Naive B cell (primary cell): ENCODE measurements at places on chromosomes 1 and 21.

GRCh38 chr21:31257265-31257664 lies 86.8 kb downstream of the TIAM1 start:
- no peak overlapping the region for H3K4me3 ChIP-seq
- no peaks in the 10 kb centered on the region for H3K4me1 ChIP-seq
- H3K27me3 ChIP-seq = no peaks in the 10 kb centered on the region
- no peaks in the 10 kb centered on the region for H3K36me3 ChIP-seq
- H3K27ac ChIP-seq = no peak overlapping the region
- DNase-seq = no peak

DNA sequence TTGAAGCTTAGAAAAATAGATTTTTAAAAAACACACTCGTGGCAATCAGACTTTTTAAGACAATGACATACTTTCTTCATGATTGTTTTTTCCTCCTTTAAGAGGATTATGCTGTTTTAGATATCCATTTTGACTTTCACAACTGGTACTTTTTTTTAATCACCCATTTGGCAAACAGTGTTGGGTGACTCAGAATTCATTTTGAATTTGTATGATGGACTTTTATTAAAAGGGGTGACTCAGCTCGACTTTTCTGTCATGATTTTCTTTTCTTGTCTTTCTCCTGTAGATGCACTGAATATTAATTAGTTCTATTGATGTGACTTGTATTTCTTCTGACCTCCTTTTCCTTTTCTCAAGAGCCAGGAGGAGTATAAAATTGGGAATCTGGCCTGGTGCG lies 44.7 kb downstream of the FMN2 start:
- DNase-seq = no peak
- H3K27ac ChIP-seq = no peak overlapping the region
- H3K4me1 ChIP-seq = no peaks in the 10 kb centered on the region
- no peaks in the 10 kb centered on the region for H3K36me3 ChIP-seq
- H3K27me3 ChIP-seq = no peaks in the 10 kb centered on the region

- H3K4me3 ChIP-seq = no peak overlapping the region
- H3K4me1 ChIP-seq = no peaks in the 10 kb centered on the region
- H3K36me3 ChIP-seq = peaks cover 7% of the 10 kb centered on the region
- H3K27me3 ChIP-seq = peaks cover 62% of the 10 kb centered on the region
Observed at GRCh38 chr1:228032041-228032440, 25.2 kb downstream of the WNT3A start.

- no peak for DNase-seq
- H3K36me3 ChIP-seq = no peaks in the 10 kb centered on the region
- peaks cover 79% of the 10 kb centered on the region for H3K4me1 ChIP-seq
- no peaks in the 10 kb centered on the region for H3K27me3 ChIP-seq
- peak overlapping the region; percentile 86 for H3K27ac ChIP-seq
Observed at GRCh38 chr1:155979597-155980343, 1.4 kb upstream of the ARHGEF2 start.

- no peak for DNase-seq
- H3K36me3 ChIP-seq = no peaks in the 10 kb centered on the region
- H3K27ac ChIP-seq = no peak overlapping the region
- peaks cover 19% of the 10 kb centered on the region for H3K27me3 ChIP-seq
Observed at GRCh38 chr1:19988267-19989006, 9.0 kb upstream of the PLA2G2A start.

DNA sequence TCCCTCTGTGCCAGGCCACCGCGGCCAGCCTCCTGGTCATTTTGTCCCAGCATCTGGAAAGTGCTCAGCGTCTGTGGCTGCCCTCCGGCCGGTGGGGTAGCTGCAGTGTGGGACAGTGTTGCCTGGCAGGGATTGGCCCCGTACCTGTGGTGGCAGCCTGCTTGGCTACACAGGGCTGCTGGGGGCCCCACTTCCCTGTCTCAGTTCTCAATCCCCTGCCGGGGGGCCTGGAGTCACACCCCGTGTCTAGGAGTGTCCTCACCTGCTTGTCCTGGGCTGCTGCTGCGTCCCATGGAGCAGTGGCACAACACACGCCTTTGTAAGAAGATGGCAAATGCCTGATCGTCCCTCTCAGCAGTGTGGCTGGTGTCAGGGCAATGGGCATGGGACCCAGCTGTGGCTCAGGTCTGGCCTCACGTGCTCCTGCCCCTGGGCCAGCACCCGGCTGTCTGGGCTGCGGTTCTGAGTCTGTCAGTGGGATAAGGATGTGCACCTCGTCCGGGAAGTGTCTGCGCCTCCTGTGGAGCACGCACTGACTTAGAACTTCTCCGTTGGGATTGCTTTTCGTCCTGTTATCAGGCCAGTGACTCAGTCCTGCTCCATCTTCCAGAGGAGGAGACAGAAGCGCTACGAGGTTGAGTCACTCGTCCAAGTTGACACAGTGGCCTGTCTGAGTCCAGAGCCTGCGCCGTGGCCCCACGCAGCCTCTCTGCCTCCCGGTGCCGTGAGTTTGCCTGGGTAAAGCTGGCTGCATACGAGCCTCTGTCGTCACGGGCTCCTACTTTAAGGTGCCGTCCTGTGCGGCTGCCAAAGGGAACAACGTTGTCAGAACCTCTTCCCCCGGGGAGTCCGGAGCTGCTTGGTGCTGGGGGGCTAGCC lies 41.0 kb downstream of the CRYAA start:
- H3K4me3 ChIP-seq = no peak overlapping the region
- H3K36me3 ChIP-seq = peaks cover under 1% of the 10 kb centered on the region
- H3K27ac ChIP-seq = no peak overlapping the region
- peaks cover 15% of the 10 kb centered on the region for H3K27me3 ChIP-seq
- H3K4me1 ChIP-seq = no peaks in the 10 kb centered on the region

GRCh38 chr1:109719337-109719837 lies 7.3 kb downstream of the GSTM5 start:
- H3K4me3 ChIP-seq = no peak overlapping the region
- no peaks in the 10 kb centered on the region for H3K36me3 ChIP-seq
- H3K27ac ChIP-seq = no peak overlapping the region
- no peaks in the 10 kb centered on the region for H3K4me1 ChIP-seq

- H3K27ac ChIP-seq = peak overlapping the region; percentile 95
- H3K4me1 ChIP-seq = peaks cover 28% of the 10 kb centered on the region
- H3K4me3 ChIP-seq = peak overlapping the region; percentile 83
Observed at GRCh38 chr21:42187976-42188653, 30.8 kb upstream of the ABCG1 start.

DNA sequence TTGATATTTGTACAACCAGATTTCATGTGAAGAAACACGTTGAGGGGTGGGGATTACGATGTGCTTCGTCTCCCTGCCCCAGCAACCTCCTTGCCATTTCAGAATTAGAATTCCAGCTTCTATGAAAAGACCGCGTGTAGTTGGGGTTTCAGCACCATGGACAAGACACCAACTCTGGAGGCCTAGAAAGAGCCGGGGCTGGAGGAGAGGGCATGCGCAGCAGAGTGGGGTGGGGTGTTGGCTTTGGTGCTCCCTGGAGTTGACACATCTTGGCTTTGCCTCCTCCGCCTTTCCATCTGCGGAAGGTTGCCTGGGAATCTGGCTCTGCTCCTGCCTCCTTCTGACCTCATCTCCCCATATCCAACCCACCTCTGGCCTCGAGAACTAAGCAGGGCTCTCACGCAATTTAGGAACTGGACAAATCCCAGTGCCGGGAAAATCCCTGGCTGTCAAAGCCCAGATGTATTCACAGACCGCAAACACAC lies 11.8 kb downstream of the HTR6 start:
- no peak overlapping the region for H3K27ac ChIP-seq
- H3K4me1 ChIP-seq = no peaks in the 10 kb centered on the region
- peaks cover 33% of the 10 kb centered on the region for H3K27me3 ChIP-seq

GRCh38 chr1:156090840-156091188 lies 8.5 kb upstream of the MEX3A start:
- peaks cover 3% of the 10 kb centered on the region for H3K4me1 ChIP-seq
- H3K36me3 ChIP-seq = no peaks in the 10 kb centered on the region
- no peak overlapping the region for H3K27ac ChIP-seq
- peak; percentile 79 for DNase-seq
- peaks cover 49% of the 10 kb centered on the region for H3K27me3 ChIP-seq

DNA sequence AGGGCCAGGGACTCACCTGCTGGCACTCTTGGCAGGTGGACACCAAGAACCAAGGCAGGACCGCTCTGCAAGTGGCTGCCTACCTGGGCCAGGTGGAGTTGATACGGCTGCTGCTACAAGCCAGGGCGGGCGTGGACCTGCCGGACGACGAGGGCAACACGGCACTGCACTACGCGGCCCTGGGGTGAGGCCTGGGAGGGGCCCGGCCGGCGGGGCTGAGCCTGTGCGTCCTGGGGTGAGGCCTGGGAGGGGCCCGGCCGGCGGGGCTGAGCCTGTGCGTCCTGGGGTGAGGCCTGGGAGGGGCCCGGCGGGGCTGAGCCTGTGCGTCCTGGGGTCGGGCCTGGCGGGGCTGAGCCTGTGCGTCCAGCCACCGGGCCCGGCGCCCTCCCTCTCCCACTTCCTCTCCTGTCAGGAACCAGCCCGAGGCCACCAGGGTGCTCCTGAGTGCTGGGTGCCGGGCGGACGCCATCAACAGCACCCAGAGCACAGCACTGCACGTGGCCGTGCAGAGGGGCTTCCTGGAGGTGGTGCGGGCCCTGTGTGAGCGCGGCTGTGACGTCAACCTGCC lies 4.6 kb upstream of the MMP23B start:
- H3K36me3 ChIP-seq = no peaks in the 10 kb centered on the region
- no peak overlapping the region for H3K4me3 ChIP-seq
- no peaks in the 10 kb centered on the region for H3K27me3 ChIP-seq
- H3K27ac ChIP-seq = no peak overlapping the region

GRCh38 chr21:32917362-32918135 lies 108.2 kb upstream of the OLIG2 start:
- H3K4me1 ChIP-seq = no peaks in the 10 kb centered on the region
- no peak overlapping the region for H3K27ac ChIP-seq
- no peaks in the 10 kb centered on the region for H3K36me3 ChIP-seq
- peaks cover 46% of the 10 kb centered on the region for H3K27me3 ChIP-seq

DNA sequence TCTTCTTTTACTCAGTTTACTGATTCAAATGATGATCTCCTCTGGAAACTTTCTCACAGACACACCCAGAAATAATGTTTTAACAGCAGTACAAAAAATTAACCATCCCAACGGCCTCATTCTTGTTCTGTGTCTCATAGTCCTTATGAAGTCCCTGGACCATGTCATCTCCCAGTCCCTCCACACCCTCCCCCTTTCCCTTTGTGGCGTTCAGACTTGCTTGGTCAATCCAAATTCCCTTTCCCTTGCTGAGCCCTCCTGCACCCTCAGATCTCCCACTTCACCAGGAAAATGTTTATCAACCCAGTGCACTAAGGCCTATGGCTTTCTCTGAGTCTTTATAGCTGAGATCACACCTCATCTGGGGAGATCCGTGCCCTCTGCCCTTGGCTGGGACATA lies 85.9 kb downstream of the CENPF start:
- no peak for DNase-seq
- H3K27ac ChIP-seq = no peak overlapping the region
- no peaks in the 10 kb centered on the region for H3K36me3 ChIP-seq
- H3K27me3 ChIP-seq = no peaks in the 10 kb centered on the region
- no peaks in the 10 kb centered on the region for H3K4me1 ChIP-seq

DNA sequence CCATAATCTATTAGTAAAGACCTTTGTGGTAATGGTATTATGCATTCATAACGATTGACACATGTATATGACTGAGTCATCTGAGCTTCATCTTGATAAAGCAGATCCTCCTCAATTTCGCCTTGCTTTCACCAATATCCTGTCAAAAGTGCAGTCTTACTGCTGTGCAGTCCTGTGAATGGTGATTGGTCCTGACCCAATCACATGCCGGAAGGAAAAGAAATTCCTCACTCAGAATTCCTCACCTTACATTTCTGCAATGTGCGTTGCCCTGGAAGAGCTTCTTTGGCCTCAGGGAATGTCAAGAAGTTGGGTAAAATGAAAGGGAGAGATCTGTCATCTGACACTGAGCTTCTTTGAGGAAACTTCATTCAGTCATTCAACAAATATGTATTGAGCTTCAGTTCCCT lies 121.0 kb upstream of the TSPAN2 start:
- H3K27me3 ChIP-seq = no peaks in the 10 kb centered on the region
- no peak for DNase-seq
- H3K4me3 ChIP-seq = no peak overlapping the region
- no peaks in the 10 kb centered on the region for H3K36me3 ChIP-seq
- no peaks in the 10 kb centered on the region for H3K4me1 ChIP-seq

DNA sequence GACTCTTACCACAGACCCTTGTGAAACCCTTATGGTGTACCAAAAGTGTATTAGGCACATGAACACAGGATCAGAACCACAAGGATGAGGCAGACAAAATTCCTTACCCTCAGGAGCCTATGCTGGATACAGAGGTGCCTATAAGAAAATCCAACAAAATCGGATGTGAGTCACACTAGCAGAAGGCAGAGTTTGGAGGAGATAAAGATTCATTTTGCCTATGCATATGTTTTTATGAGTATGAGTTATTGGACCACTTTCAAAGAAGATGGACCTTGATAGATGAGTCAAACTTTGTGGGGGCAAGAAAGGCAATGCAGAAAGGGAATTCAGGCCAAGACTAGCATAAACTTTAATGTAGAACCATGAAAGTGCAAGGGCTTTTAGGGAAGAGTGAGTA lies 17.0 kb downstream of the CAMK1G start:
- H3K27ac ChIP-seq = no peak overlapping the region
- peaks cover 23% of the 10 kb centered on the region for H3K27me3 ChIP-seq
- H3K4me3 ChIP-seq = no peak overlapping the region
- no peaks in the 10 kb centered on the region for H3K4me1 ChIP-seq

DNA sequence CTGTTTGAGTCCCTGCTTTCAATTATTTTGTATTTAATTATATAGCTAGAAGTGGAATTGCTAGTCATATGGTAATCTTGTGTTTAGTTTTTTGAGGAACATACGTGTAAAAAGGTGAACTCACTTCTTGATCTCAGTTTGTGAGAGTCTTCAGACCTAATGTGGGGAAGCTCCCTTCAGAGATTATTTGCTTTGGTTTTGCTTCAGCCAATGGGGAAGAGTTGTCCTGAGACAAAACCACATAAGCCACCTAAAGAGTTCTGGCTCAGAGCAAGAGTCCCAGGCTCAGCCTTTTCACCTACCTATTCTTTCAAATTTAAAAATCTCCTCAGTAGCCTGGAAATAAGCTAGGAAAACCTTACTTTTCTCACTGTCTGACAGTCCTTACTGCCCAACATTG lies 138.4 kb downstream of the UCK2 start:
- no peaks in the 10 kb centered on the region for H3K36me3 ChIP-seq
- H3K4me1 ChIP-seq = no peaks in the 10 kb centered on the region
- H3K4me3 ChIP-seq = no peak overlapping the region
- H3K27ac ChIP-seq = no peak overlapping the region

GRCh38 chr1:90969241-90969640 lies 52.6 kb downstream of the ZNF644 start:
- DNase-seq = no peak
- H3K36me3 ChIP-seq = peaks cover 9% of the 10 kb centered on the region
- peak overlapping the region; percentile 2 for H3K27ac ChIP-seq
- H3K4me3 ChIP-seq = no peak overlapping the region
- peaks cover 37% of the 10 kb centered on the region for H3K4me1 ChIP-seq

DNA sequence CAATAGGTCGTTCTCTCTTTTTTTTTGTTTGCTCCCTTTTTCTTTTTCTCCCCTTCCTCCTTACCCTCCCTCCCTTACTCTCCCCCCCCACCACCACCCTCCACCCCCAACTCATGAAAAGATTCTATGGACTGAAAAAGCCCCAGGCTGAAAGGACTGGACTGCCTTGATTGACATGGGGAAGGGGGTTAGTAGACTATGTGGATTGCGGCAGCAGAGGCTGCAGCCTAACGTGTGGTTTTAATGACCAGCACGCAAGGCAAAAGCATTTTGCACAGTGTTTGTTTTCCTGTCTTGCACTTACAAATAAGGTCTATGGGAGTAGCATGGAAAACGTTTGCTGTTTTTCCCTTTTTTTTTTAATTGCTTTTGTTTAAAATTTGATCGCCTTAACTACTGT lies 5.5 kb downstream of the ZBTB18 start:
- H3K27me3 ChIP-seq = no peaks in the 10 kb centered on the region
- H3K4me1 ChIP-seq = peaks cover 22% of the 10 kb centered on the region
- H3K27ac ChIP-seq = no peak overlapping the region
- H3K4me3 ChIP-seq = no peak overlapping the region
- DNase-seq = no peak
- no peaks in the 10 kb centered on the region for H3K36me3 ChIP-seq
